ENCODE measurements at places on chromosomes 16 and 17.
A peak's percentile ranks its signal among the peaks of the same experiment; 100 is the strongest.

- DNase-seq: peak; percentile 12
Observed at GRCh38 chr17:82647593-82648164, 565 bp downstream of the WDR45B start.

- no peak for DNase-seq
Observed at GRCh38 chr17:60909405-60909804, 231.8 kb downstream of the BCAS3 start.

GRCh38 chr17:30557916-30558685, 80.9 kb downstream of the GOSR1 start:
- no peak for DNase-seq

- DNase-seq: no peak
Observed at GRCh38 chr17:70677783-70678647, 508.7 kb downstream of the KCNJ2 start.

GRCh38 chr16:4052801-4053293, 63.4 kb downstream of the ADCY9 start:
- DNase-seq: peak; percentile 40

- DNase-seq: no peak
Observed at GRCh38 chr17:7775051-7775450, 57.5 kb downstream of the DNAH2 start.

DNA sequence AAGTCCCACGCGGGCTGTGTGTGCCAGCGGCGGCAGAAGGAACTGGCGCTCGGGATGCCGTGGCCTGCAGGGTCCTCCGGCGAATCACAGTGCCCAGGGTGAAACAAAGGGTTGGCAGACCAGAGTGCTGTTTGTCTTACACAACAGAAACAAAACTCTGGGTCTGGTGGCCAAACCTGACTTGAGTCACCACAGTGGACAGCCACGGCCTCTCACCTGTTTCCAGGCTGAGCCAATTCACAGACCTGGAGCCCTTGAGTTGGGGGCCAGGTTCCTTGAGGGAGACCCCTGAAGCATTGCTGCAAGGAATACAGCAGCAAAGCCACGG, 2.1 kb upstream of the CHMP6 start:
- no peak for DNase-seq

GRCh38 chr17:72287586-72287985, 166.8 kb downstream of the SOX9 start:
- DNase-seq: no peak

- no peak for DNase-seq
Observed at GRCh38 chr17:4541328-4542002, 13.7 kb downstream of the MYBBP1A start.

DNA sequence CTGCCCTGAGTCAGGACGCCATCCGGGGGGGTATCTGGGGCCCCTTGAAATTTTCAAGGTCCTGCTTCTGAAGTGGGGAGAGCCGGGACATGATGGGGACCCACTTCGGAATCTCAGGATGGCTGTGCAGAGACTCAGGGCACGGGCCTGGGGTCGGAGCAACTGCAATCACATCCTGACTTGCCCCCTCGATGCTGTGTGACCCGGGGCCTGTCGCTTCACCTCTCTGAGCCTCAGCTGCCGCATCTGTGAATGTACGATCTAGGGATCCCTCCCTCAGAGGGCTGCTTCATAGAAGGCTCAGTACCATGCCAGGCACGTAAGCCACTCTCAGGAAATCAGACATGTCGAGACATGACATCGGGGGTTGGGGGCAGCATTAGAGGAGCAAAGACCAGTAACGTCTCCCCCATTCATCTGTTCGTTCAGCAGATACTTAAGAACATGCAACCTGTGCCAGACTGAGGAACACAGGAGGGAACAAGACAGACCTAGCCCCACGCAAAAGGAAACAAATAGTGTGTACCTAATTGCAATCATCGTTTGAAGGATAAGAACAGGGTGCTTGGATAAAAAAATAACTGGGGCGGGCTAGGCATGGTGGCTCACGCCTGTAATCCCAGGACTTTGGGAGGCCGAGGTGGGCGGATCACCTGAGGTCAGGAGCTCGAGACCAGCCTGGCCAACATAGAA, 229.6 kb downstream of the PARN start:
- DNase-seq: no peak

- no peak for DNase-seq
Observed at GRCh38 chr16:81259916-81260315, 21.4 kb downstream of the BCO1 start.

Data from fibroblast of skin of right biceps (primary cell).